Suppressor macrophage treated with lipopolysaccharide for 1 hour (primary cell): ENCODE measurements at places on chromosomes 1 and 21.

DNA sequence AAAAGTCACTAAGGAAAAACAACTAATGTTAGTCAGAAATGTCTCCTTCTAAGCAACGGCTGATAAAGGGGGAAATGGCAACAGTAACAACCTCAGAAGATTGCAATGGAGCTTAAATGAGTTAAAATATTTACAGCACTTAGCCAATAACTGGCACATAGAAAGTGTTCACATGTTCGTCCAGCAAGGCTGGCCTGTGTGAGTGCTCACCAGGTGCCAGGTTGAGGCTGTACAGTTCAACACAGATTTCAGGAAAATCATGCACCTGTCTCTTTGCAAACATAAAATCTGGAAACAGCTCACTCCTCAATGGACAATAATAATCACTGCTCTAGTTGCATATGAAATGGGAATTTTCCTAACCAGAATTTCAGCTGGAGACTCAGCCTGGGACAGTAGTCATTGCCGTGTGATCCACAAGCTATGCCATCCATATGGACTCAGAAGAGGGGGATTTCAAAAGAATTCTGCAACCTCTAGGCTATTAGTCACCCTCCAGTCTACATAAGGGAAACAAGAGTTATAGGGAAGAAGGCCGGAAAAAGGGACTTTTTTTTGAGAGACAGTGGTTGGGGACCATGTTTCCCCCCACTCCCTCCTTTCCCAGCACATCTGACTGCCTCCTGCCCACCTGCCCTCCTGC lies 68.6 kb downstream of the SYDE2 start:
- peak; percentile 83 for DNase-seq

DNA sequence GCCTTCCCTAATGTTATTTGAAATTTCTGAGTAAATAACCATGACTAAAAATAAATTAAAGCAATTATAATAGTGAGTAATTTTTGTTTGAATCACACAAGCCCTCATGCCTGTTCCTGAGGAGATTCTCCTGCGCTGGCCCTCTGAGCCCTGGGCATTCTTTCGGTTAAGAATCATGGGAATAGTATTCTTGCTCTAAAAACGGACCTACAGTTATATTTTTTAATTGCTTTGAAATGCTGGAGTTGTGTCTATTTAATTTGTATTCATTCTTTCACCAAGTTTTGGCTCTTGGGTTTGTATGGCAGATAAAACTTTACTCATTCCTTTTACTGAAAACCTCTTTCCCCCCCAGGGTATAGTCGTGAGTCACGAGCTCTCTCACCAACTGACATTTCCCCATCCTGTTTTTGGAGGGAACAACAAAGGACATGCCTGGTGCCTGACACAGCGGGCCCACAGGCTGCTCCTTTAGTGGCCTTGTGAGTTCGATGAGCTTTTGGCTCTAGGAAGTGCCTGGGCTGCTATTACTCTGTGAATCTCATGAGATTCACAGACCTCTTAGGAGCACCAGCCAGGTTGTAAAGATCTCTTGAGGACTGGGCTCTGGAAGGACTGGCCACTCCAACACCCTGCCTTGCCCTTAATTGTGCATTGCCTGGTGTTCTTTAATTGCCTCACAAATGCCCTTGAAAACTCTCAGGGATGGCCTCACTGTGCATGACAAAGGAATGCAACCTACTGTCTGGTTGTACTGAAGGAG lies 58.6 kb downstream of the DDR2 start:
- DNase-seq, result no peak

DNA sequence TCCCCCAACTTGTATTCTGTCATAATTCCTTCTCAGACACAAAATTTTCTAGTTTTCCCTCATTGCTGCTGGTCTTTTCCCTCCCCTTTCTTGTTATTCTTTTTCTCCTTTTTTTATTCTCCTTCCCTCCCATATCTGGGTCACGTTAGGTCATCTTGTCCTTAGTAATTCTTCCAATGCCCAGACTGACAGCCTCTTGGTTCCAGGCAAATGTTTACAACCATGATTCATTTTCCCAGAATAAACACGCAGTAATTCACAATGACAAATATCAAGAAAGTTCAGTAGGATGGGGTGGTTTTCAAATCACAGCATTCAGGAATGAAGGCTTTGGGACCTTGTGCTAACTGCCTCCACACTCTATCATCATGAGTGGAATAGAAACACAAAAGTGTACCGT lies 25.2 kb downstream of the NHLH2 start:
- DNase-seq, result no peak

- no peak for DNase-seq
Measured at GRCh38 chr1:37458551-37458950, 15.8 kb upstream of the ZC3H12A start.

DNA sequence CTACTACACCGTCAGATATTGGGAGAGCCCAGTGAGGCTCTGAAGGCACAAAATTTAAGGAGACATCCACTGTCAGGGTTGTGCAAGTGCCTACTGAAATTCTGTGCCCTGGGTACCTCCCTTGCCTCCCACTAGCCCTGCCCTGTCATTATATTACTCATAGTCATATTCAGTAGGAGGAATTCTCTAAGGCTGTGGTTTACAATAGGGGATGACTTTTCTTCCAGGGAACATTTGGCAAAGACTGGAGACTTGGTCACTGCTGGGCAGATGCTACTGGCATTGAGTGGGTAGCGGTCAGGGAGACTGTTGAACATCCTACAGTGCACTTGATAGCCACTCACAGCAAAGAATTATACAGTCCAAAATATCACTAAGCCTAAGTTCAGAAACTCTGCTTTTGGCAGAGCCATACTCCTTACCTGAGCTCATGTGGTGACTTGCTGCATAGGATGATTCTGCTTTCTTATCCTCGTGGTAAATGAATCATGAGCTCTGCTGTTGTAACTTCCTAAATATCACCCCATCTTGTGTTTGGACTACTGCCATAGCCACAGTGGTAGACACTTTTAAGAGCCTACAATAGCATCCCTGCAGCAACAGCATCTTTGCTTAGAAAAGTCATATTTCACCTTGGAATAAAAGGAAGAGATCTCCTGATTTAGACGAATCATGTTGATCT lies 563.4 kb upstream of the PLXNA2 start:
- DNase-seq, result peak; percentile 7

DNA sequence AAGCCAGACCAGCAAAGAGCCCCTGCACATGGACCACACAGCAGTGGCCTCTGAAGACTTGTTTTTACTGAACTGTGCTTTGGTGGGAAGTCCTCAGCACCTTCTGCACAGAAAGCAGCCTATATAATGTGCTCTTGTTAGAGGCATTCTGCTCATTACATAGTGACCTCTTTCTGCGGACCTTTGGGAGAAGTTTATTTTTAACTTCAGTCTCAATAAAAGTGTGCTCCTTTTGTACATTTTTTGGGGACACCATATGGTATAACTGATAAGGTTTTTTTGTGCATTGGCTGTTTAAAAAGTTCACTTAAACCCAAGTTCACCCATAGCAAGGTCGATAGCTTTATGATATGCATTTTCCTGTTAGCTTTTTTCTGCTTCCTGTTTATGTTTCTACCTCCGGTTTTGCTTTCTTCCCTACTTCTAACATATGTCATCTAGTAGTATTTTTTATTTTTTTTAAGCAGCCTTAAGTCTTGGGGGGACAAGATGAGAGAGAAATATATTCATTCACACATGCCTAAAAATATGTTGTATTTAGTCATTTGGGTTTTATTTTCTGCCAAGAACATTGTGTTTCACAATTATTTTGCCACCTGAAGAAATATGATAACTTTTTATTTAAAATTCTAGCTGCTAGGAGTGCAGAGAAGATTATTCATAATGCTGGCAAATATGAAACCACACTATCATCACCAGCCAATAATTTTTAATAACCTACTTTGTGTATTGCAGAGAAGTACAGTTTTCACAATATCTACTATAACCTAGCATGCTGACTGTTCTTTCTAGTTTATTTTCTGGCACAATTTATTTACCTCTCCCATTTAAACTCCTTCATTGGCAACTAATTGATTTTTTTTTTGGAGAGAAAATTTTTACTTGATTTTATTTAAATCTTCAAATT lies 22.9 kb upstream of the SLC19A2 start:
- no peak for DNase-seq

DNA sequence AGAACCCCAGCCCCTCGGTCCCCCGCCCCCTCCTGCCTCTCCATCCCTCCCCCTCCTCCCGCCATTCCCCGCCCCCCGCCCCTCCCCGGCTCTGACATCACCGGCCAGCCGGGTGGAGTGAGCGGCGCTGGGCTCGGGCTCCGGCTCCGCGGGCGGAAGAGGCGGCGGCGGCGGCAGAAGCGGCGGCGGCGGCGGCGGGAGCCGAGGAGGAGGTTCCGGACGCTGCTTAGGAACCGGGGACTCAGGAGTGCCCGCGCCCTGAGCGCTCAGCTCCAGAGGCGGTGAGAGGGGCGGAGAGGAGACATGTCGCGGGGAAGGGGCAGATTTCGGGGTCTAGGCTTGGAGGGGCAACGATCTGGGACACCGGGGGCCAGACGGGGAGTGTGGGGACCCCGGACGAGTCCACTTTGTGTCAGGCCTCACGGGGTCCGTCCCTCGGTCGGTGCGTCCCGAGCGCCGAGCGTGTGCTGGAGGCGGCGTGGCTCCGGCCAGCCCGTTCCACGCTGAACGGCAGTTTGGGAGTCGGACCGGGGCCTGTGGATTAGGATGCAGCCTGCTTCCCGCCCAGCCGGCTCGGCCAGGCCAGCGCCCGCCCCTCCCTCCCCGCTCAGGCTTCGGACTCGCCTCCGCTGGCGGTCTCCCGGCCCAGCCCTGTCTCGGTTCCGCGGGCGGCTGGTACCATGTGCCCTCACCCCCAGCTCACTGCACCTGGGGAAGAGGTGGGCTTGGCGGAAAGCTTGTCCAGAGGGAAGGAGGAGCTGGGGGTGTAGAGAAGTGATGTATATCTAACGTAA lies at the start of gene PEA15:
Gene PEA15 (plus strand): TSS at position 143 of the 794 bp plus-strand sequence. CDS start 6,161 bp downstream, outside the sequence.
- DNase-seq, result peak; percentile 91

GRCh38 chr1:226787071-226787470 lies 48.0 kb upstream of the ITPKB start:
- no peak for DNase-seq

GRCh38 chr1:16978567-16979474 lies 1.6 kb downstream of the MFAP2 start:
- no peak for DNase-seq

DNA sequence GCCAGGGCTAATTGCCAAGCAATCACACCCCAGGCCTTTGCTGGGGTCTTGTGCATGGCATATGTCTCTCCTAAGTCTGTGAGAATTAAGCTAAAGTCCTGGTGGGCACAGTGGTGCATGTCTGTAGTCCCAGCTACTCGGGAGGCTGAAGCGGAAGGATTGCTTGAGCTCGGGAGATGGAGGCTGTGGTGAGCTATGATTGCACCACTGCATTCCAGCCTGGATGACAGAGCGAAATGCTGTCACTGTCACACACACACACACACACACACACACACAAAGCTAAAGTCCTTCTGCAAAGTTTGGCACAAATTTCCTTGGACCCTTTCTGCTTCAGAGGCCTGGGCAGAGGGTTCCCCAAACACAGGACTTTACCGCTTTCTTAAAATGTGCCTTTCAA lies 31.3 kb upstream of the DNAJC11 start:
- no peak for DNase-seq

DNA sequence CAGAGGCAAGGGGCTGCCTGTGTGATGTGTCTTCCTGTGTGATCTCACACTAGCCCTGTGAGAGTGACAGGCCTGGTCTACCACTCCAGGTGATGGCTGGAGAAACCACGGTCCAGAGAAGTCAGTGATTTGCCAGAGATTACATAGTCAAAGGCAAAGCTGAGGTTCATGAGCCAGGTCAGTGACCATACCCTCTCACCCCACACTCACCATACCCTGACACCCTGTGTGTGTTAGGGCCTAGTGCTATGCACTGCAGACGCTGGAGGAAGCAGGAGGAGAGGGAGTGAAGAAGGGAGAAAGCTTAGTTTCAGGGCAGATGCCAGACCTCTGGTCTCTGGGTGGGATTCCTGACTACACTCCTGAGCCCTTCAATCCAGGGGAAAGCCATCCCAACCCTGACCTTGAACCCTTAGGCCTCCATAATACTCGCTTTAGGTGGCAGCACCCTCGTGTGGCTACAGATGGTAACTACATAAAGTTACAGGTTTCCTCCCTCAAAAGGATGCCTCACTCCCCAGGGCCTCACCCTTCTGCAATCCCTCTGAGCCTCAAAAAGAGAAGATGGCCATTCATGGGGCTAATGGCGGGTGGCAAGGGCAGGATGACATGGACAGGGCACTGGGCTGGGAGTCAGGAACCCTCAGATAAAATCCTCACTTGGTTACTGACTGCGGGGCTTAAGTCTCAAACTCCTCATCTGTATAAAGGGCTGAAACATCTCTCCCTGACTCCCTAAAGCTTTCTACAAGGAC lies 20.8 kb upstream of the SDC3 start:
- peak; percentile 79 for DNase-seq

GRCh38 chr1:153393926-153394325 lies 3.1 kb upstream of the S100A8 start:
- DNase-seq, result no peak

DNA sequence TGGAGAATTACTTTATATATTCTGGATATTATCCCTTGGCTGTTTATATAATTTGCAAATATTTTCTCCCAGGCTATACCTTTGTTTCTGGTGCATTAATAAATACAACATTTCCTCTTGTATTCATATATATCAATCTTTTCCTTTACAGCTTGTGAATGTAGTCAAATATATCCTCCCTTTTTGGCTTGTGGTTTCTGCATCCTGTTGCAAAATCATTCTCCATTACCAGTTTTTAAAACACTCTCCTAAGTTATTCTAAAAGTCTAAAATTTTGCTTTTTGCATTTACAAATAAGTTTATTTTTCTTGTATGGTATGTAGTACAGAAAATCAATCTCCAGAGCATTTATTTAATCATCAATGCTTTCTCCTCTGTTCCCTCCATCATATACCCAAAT lies 909.4 kb downstream of the ADGRL2 start:
- DNase-seq, result no peak

- no peak for DNase-seq
Measured at GRCh38 chr1:180907313-180908055, 5.2 kb upstream of the KIAA1614 start.

DNA sequence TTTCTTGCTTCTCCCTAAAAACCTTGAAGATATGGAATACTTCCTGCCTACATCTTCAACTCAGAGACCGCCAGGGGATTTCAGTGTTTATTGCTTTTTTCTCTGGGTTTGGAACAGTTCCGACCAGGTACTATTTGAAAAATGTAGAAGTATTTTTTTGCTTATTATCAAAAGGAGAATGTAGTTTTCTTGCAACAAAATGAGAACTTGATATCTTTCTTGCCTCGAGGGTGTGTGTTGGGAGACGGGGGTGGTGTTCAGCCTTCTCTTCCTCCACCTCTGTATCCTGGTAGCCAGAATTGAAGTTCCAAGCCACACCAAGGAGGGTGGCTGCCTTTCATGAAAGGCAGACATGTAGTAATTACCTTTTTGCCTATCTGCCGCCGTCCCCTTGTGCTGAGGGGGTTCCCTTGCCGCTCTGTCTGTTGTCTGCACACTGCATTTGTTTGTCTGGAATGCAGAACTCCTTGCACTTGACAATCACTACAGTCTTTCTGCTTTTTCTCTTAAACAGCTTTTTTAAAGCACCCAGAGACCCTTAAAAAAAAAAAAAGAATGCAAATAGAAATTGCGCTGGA lies 212.1 kb downstream of the PBX1 start:
- DNase-seq, result no peak
